ENCODE measurements at places on chromosomes 2 and 18.

- no peak for DNase-seq
- no peaks in the 10 kb centered on the region for H3K27me3 ChIP-seq
- H3K4me1 ChIP-seq = peaks cover 33% of the 10 kb centered on the region
- H3K4me3 ChIP-seq = no peak overlapping the region
- H3K27ac ChIP-seq = no peak overlapping the region
Observed at GRCh38 chr2:119771331-119771730, 11.6 kb downstream of the PTPN4 start.

GRCh38 chr2:102686479-102687439, 67.4 kb downstream of the SLC9A2 start:
- H3K27ac ChIP-seq = no peak overlapping the region
- no peaks in the 10 kb centered on the region for H3K27me3 ChIP-seq
- no peak overlapping the region for H3K4me3 ChIP-seq
- no peaks in the 10 kb centered on the region for H3K36me3 ChIP-seq

GRCh38 chr2:191020742-191021381, 6.9 kb upstream of the STAT1 start:
- H3K36me3 ChIP-seq = no peaks in the 10 kb centered on the region
- no peaks in the 10 kb centered on the region for H3K27me3 ChIP-seq
- H3K27ac ChIP-seq = peak overlapping the region; percentile 86
- peaks cover 7% of the 10 kb centered on the region for H3K4me1 ChIP-seq
- DNase-seq = peak; percentile 24
- H3K4me3 ChIP-seq = peak overlapping the region; percentile 74

DNA sequence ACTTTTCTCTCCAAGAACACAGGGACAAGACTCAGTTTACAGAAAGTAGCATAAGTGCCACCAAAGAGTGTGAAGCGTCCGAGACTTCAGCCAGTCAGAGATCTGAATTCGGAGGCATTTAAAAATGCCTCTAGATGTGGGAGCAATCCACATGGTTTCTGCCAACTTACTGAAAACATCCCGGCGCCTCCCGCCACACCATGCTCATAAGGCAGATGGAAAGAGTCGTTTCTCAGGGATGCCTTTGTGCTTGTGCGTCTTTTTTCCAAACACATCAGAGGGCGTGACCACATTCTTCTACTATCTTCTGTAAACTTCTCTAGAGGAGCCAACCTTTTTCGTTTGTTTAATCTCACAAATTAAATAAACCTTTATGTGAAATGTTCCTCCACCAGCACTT, 88.7 kb downstream of the NRP2 start:
- peaks cover 5% of the 10 kb centered on the region for H3K4me1 ChIP-seq
- no peaks in the 10 kb centered on the region for H3K36me3 ChIP-seq
- no peak overlapping the region for H3K27ac ChIP-seq

DNA sequence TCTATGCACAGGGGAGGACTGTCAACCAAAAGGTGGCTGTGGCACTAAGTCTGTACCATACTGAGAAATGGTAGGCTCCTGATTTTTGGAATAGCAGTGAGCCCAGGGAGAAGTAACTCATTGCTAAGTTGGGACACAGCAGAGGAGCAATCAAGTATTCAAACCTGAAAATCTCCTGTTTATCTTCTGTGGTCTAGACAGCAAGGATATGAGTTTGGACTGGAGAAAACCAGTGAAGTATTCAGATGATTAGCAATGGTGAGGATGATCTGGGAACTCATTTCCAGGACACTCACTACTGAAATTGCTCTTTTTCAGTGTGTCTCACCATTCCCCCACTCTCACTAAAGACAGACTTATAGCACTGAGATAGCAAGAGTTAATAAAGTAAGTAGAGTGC, 112.0 kb downstream of the GULP1 start:
- no peaks in the 10 kb centered on the region for H3K4me1 ChIP-seq
- no peak overlapping the region for H3K27ac ChIP-seq
- no peak for DNase-seq
- no peaks in the 10 kb centered on the region for H3K36me3 ChIP-seq
- no peak overlapping the region for H3K4me3 ChIP-seq
- H3K27me3 ChIP-seq = no peaks in the 10 kb centered on the region

DNA sequence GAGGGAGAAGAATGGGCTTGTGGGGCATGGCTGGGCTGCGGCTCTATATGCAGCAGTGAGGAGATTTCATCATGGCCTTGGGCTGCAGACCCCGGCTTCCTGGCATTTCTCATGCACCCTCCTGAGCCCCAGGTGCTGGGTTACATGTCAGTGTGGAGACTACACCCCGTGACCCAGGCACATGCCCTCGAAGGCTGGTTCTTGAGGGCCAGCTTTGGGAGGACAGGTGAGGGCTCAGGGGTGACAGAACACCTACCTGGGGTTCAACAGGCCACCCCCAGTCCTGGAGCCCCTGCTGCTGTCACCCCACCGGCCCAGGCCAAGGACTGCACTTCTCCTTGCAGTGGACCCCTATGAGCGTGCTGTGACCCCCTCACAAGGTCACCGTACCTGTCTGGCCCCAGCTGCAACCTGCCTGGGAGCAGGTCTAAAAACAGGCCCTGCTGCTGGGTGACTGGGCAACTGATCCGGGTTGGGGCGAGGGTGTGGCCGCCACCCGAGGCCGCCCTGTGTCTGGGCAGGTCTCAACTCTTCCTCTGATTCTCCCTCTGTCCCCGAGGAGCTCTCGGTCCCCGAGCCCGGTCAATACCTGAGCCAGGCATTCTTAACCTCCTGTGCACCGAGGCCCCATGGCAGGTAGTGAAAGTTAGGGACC, 94.8 kb upstream of the OTOS start:
- H3K4me1 ChIP-seq = peaks cover 37% of the 10 kb centered on the region
- no peaks in the 10 kb centered on the region for H3K27me3 ChIP-seq
- H3K27ac ChIP-seq = peak overlapping the region; percentile 97
- H3K4me3 ChIP-seq = no peak overlapping the region
- DNase-seq = no peak

DNA sequence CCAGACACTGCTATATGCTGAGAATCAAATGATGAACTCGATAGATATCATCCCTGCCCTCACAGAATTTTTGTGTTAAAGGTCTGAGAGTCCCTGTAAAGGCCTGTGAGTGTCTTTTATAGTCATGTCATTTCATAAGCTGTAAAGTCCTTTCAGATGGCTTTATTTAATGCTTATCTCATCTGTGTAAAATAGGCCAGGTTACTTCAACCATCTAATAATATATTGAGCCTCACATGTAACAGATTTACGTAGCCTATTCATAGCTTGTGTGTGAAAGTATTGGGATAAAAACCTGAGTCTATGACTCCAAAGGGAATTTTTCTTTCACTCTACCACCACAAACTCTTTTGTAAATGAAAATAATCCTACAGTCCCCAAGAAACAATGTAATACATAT, 672.0 kb upstream of the SYT4 start:
- H3K36me3 ChIP-seq = no peaks in the 10 kb centered on the region
- no peak overlapping the region for H3K4me3 ChIP-seq
- no peaks in the 10 kb centered on the region for H3K27me3 ChIP-seq
- peaks cover 12% of the 10 kb centered on the region for H3K4me1 ChIP-seq

GRCh38 chr2:6978991-6979390, 61.8 kb downstream of the RNF144A start:
- H3K4me1 ChIP-seq = peaks cover 45% of the 10 kb centered on the region
- no peaks in the 10 kb centered on the region for H3K36me3 ChIP-seq
- H3K27ac ChIP-seq = no peak overlapping the region
- no peak overlapping the region for H3K4me3 ChIP-seq

GRCh38 chr2:15293262-15293937, 267.7 kb downstream of the NBAS start:
- no peaks in the 10 kb centered on the region for H3K27me3 ChIP-seq
- no peak overlapping the region for H3K4me3 ChIP-seq
- peaks cover 21% of the 10 kb centered on the region for H3K36me3 ChIP-seq
- H3K4me1 ChIP-seq = no peaks in the 10 kb centered on the region

Measured in gastrocnemius medialis (tissue), 4 donors.